ENCODE measurements at places on chromosomes 5 and 9. TPM values are rescaled to one million over a fixed set of nuclear protein-coding genes. Genes with fewer than 3 reads are reported as not detected.

DNA sequence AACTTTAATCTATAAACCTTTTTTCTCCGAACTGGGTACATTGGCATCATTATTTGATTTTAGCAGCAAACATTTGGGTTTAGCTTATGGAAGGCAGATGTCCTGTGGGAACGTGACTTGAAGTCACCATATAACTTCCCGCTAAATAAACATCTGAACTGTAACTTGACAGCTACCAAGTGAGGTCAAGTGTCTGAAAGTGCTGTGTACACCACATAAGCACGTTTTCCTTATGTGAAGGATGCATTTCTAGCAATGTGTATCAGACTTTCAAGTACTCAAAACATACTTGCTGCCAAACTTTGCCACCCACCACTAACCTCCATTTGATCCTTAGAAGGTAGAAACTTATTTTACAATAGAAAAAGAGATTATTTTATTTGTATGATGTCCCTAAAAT, 35.7 kb downstream of the SLC1A3 start:
- DNase-seq: no peak

DNA sequence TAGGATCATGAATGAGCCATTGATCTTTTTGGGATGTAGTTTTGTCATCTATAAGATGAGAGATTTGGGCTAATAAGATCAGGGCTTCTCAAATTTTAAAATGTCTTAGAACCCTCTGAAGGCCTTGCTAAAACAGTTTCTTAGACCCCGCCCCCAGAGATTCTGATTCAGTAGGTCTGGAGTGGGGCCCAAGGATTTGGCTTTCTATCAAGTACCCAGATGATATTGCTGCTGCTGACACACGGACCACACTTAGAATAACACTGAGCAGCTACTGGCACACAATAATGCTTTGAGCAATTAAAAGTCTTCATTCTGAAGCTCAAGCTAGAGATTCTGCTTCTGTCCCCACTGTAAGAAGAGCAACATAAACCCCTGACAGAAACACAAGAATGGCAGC, 216.7 kb downstream of the SMARCA2 start:
- no peak for DNase-seq

GRCh38 chr5:2194236-2194555, 311.5 kb upstream of the IRX4 start:
- DNase-seq: no peak

The NDUFAF2 gene
- total RNA-seq: 111 TPM

GRCh38 chr5:115946655-115947054, 15.6 kb upstream of the LVRN start:
- no peak for DNase-seq

The ZBTB5 gene
- 12.5 TPM for total RNA-seq

The TBC1D13 gene
- 18.4 TPM for total RNA-seq

The FBP2 gene
- total RNA-seq: not detected

DNA sequence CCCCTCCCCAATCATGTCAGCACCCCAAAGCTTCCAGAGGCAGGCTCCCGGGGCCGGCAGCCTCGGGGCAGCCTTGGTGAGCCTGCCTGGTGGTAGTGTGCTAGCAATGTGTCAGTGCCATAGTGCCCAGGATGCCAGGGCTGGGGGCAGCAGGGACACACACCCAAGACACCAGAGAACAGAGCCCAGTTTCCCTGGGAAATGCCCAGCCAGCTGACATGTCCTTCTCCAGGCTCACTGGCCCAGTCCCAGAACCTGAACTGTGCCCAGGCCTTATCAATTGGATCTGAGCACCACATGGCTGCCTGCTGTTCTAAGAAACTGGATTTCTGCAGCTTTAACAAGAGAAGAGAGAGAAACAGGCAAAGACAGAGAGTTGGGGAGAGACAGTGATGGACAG, 74.9 kb upstream of the LRRTM2 start:
- no peak for DNase-seq

The PCDHB9 gene
- total RNA-seq: 0.18 TPM
